Stimulated activated CD4-positive, alpha-beta T cell treated with anti-CD3 and anti-CD28 coated beads, Interleukin-15, amount 100 ng/mL, for 48 hours (primary cell): ENCODE measurements at places on chromosomes 13 and 19.

DNA sequence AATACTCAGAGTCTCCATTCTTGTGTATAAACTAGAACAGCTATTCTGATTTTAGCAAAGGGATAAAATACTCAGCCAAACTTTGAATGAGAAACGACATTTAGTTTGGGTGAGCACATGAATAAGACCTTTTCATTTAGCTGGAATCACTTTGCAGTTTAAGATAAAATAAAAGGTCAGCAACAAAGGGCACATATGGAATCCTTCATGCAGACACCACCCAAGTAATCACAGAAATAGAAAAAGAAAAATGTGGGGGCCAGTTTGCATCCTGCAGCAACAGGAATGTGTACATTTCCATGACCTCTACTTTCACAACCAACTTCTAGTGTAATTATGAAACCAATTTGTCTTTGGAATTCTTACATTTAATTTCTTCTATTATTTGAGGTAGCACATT, 1637.4 kb downstream of the PCDH9 start:
- DNase-seq = no peak

DNA sequence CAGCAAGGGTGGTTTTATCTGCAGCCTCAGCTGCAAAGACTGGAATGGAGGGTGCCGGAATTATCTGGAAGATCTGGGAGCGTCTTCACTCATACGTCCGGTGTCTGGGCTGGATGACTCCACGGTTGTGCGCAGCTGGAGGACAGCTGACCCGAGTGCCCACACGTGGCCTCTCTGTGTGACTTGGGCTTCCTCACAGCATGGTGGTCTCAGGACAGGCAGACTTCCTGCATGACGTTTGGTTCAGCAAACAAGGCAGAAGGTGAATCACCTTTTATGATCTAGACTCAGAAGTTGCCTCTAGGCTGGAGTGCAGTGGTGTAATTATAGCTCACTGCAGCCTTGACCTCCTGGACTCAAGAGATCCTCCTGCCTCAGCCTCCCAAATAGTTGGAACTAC, 33.2 kb downstream of the CACNG6 start:
- no peak for DNase-seq

DNA sequence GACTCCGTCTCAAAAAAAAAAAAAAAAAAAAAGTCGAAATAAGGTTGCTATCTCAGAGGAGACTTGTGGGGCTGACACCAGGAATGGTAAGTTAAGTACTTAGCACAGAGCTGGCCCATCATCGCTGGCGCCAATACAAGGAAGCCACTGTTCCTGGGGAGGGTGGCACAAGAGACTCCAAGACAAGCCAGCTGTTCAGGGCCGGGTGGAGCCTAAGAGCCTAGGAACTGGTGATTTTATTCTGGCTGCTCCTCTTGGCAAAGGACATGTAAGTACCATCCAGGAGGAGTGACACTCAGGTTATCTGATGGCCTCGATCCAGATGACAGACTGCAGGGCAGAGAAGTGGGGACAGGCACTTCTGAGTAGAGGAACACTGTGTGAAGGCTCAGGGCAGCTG, 3.8 kb downstream of the ELOF1 start:
- DNase-seq = no peak

DNA sequence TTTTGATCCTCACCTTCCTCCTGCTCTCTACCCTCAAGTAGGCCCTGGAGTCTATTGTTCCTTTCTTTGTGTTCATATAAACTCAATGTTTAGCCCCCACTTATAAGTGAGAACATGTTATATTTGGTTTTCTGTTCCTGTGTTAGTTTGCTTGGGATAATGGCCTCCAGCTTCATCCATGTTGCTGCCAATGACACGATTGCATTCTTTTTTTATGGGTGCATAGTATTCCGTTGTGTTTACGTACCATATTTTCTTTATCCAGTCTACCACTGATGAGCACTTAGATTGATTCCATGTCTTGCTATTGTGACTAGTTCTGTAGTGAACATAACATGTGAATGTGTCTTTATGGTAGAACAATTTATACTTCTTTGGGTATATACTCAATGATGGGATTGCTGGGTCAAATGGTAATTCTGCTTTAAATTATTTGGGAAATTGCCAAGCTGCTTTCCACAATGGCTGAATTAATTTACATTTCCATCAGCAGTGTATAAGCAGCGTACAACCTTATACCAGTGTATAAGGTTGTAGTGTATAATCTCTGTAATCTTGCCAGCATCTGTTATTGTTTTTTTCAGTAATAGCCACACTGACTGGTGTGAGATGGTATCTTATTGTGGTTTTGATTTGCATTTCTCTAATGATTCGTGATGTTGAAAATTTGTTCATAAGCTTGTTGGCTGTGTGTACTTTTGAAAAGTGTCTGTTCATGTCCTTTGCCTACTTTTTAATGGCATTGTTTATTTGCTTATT, 288.9 kb downstream of the KCNRG start:
- no peak for DNase-seq
